ENCODE measurements at places on chromosomes 12 and 14.

GRCh38 chr14:39491134-39491571, 58.9 kb upstream of the FBXO33 start:
- DNase-seq: peak; percentile 32

- DNase-seq: no peak
These were observed 10.0 kb downstream of the SLC38A4 start for GRCh38 chr12:46815809-46816208.

DNA sequence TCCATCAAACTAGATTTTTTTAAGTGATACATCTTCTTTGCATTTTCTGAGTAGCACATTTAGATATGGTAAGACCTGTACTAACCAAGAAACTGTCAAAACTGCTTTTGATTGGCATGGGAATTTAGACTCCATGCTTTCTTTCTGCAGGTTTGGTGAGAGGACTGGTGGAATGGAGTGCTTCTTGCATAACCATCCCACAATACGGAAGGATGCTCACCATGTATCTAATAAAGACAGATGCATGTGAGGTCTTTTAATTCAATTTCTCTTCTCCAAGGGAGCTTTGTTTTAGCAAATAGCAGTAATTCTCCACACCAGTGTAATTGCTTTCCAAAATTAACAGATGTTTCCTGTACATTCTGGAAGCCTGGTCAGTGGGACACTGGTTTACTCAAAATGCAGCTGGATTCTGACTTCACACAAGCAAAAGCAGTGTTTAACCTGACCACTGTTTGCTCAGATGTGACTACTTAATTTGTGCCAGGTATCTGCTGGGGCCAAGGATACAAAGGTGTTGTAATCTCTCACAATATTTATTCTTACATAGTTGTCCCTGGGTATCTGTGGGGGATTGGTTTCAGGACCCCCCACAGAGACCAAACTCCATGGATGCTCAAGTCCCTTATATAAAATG, 26.1 kb downstream of the FGD6 start:
- DNase-seq: no peak

DNA sequence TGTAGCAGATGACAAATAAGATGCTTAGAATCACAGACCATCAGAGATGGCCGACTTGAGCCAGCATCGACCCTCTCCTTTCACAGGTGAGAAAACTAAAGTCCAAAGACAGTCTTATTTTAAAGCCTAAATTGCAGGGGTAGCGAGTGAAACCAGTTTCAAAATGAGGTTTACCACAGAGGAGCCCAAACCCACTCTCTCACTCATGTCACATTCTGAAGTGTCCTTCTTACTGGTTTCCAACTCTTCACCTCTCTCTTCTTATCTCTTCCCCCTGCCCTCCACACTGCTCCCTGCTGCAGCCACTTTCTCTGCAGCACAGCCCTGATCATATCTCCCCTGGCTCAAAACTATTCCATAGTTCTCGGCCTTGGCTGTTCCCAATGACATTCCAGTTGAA, 57.0 kb upstream of the NID2 start:
- DNase-seq: no peak

DNA sequence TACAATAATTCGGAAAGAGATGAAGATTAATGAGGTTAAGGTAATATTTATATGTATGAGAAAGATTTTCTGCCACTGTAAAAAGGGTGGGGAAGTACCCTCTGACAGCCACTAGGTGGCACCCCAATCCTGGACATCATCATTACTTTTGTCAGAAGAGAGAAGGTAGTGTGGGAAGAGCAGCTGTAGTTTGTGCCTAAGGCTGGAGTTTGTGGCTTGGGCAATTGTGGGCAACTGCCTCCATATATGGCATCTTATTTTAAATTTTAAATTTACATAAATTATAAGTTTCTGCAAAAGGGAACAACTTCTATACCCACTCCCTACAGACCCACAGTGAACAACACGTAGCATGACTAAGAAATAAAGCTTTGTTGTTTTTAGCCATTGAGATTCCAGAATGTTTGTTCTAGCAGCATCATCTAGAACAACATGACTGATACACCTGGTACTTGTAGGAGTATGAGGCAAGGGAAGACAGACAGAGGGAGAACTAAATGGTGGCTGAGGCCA, 34.4 kb upstream of the SYCP3 start:
- DNase-seq: peak; percentile 83

Data from activated CD4-positive, alpha-beta T cell treated with anti-CD3 and anti-CD28 coated beads, Interleukin-2, Interleukin-6, amounts not matched to agents 100 ng/mL and 50 ng/mL, durations not matched to agents 16 hours and 8 hours (primary cell).